NCI-H774 (cell line): ENCODE measurements at places on chromosomes 12 and 14.

DNA sequence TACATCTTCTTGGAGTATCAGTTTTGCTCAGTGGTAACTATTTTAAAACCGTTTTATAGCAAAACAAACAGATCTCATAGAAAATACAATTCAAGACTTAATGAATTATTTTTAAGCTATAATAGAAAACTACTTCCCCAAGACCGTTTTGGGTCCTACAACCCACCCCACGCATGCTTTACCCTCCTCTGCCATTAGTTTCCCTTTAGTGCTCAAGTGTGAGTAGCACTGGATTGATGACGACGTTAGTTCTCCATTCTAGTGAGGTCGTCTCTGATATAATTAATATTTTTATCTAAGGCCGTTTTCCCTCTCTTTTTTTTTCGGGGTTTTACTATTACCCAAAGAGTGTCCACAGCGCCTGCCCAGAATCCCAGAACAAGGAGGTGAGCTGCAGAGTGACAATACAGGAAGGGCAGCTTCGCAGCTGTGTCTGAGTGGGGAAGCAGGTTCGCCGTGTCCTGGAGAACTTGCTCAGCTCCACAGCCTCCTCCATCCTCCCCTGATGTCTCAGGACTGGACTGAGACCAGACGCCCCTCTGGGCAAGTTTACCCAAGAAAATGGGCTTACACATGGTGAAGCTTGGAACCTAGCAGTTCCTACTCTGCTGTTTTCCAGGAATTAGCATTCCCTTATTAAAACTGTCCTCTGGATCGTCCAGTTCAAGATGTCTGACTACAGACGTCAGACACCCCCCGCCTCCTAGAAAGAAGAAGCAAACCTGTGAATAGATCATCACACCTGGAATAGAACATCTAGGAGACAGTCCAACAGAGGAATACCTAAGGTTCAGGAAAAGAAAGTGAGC is 31.9 kb upstream of the MON2 start:
- peak; percentile 51 for DNase-seq

DNA sequence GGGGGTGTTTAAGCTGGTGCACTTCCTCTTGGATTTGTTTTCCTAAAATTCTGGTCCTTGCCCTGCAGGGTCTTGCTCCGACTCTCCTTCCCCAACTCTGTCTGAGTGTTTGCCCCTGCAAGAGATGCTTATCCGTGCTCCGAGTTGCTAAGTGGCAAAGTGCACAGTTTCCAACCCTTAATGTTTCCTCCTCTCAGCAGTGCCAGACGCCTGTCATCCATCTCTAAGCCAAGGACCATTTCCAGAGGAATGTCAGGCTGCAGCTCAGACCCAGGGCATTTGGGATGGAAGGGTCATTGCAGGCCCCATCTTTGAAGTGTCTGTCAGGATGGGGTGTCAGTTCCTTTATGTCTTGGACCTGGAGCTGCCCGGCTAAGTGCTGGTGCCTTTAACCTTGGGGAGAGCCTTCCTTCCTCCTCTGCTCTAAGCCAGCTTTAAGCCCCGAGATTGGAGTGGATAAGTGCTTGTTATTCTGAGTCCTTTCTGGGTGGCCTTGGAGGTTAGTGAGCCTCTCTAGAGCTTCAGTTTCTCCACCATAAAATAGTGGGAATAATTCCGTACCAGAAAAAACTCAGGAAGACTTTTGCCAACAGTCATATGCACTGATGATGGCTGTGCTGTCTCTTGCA is 15.0 kb downstream of the WNT5B start:
- DNase-seq = no peak

- DNase-seq = no peak
These were observed 53.7 kb downstream of the FBXL14 start for GRCh38 chr12:1540690-1541089.

DNA sequence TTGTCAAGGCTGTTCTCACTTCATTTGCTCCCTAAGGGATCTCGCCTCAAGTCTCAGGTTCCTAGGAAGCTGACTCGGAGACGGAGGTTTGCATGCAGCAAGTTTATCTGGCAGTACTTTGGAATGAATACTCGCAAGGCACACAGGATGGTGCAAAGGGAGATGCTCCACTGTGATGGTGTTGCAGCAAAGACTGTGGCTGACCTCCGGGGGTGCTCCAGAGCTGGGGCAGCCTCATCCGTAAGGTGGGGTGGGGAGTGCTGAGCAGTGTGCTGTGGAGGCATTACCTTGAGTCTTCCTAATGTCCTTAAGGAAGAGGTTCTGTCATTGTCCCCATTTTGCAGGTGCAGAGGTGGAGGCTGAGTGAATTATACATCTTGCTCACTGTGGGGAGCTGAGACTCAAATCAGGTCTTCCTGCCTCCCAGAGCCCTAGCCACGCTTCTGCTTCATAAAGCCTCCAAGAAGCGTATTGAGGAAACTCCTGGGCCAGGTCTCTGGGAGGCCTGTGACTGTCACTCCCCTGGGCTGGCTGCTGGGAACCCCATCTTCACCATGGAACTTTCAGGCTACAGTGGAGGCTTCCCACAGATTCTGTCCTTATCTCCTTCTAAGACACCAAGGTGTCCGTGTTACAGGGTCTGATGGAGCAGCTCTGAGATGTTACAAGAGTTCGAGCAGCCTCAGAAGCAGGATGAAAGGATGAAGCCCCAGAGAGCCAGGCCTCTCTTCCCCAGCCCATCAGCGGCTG is 39.5 kb downstream of the GALNT16 start:
- DNase-seq = no peak

DNA sequence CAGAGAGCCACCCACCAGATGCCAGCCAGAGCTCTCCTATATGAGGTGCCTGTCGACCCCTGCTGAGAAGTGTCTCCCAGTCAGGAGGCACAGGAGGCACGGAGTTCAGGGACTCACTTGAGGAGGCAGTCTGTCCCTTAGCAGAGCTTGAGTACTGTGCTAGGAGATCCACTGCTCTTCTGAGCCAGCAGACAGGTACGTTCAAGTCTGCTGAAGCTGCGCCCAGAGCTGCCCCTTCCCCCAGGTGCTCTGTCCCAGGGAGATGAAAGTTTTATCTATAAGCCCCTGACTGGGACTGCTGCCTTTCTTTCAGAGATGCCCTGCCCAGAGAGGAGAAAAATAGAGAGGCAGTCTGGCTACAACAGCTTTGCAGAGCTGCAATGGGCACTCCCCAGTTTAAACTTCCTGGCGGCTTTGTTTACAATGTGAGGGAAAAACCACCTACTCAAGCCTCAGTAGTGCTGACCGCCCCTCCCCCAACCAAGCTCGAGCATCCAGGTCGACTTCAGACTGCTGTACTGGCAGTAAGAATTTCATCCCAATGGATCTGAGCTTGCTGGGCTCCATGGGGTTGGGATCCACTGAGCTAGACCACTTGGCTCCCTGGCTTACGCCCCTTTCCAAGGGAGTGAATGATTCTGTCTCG is 146.7 kb upstream of the USP15 start:
- DNase-seq = no peak
